Lung microvascular endothelial cell (primary cell): ENCODE measurements at places on chromosomes 6 and 20.
A peak's percentile ranks its signal among the peaks of the same experiment; 100 is the strongest.

- DNase-seq, result peak; percentile 35
Measured at GRCh38 chr6:141117874-141118273, 1014.9 kb upstream of the GJE1 start.

GRCh38 chr6:17972074-17972952, 15.1 kb downstream of the KIF13A start:
- peak; percentile 34 for DNase-seq

- no peak for DNase-seq
Measured at GRCh38 chr6:11900662-11901598, 111.2 kb upstream of the HIVEP1 start.

DNA sequence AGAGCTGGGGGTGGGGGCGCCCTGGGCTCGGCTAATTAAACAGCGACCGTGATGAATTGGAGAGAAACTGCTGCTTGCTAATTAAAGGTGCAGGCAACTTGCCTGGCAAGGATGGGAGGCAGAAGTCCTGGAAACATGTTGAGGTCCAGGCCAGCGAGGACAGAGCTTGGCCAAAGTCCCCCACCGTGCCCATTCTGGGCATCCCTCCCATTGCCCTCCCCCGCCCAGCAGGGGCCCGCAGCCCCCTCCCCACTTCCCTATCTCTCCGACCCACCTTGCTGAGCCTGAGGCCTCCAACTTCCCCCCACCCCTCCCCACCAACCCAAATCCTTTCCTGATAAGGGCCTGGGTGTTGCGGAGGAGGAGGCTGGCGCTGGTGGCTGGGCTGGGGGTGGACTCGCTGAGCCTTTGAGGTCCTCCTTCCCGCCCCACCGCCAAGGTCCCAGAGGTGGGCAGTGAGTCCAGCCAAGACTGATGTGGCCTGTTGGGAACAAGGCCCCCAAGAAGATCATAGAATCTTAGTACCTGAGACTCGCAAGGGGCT, 23.3 kb downstream of the C20orf203 start:
- no peak for DNase-seq

DNA sequence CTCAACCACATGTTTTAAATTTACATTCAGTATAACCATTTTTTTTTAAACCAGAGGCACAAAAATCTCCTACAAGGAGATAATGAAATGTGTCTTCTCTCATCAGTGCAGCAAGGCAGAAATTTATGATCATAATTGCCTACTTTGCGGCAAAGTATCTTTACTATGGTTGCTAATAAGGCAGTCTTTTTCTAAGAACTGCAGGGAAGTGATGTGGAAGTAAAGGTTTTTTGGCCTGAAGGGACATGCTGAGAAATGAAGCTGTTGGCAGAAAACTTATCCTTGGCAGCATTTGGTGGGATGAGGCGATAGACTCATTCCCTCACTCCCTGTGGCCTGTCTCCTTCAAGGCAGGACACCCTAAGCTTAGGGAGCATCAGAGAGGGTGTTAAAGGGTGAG, 48.7 kb downstream of the SCGN start:
- no peak for DNase-seq

- DNase-seq, result no peak
Measured at GRCh38 chr6:163132050-163132750, 282.3 kb upstream of the QKI start.

- DNase-seq, result no peak
Measured at GRCh38 chr6:110547266-110547964, 71.0 kb upstream of the SLC22A16 start.

- DNase-seq, result no peak
Measured at GRCh38 chr6:103675807-103676406, 1183.8 kb downstream of the HACE1 start.
